ENCODE measurements at places on chromosomes 6 and 20.

DNA sequence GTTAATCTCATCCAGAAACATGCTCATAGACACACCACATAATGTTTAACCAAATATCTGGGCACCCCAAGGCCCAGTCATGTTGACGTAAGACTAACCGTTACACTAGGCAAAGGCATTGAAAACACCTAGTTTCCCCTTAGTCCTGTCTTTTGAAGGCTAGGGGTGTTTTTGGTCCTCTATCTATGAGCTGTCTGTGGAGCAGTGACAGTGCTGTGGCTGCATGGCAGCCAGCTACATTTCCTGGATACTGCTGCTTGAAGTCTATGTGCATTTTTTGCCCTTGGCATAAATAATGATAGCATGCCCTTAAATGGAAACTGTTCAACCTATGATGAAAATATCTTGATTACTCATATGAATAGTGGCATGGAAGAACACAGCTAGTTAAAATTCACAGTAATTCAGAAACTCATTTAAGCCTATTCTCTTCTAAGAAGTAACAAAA, 18.6 kb downstream of the FARS2 start:
- DNase-seq = no peak

DNA sequence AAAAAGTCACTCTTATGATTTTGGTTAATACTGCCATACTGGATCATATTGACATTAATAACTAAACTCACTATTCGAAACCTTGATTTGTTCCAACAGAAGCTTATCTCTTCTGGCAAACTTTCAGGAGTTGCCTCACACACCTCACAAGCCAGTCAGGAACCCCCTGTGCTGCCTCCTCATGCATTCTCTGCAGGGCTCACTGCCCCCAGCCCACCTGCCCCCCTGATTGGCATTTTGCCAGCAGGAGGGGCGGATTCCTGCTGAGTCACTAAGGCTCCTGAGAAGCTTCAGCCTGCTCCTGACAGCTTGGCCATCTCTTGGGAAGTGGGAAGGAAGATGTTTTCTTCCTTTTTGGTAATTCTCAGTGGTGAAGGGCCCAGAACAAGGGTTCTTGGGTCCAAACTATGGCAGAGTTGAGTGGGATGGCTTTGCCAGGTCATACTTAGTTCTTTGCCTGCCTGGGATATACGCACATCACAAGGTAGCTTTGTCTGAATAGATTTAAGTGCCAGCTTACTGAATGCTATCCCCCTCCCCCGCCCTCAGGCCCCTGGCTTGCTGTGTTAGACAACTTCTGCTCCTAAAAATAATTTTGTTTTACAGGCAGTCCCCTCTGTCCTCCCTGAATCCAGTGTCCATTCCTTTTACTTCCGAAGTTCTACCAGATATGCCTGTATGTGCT, 31.4 kb downstream of the SLC35F1 start:
- DNase-seq = no peak

DNA sequence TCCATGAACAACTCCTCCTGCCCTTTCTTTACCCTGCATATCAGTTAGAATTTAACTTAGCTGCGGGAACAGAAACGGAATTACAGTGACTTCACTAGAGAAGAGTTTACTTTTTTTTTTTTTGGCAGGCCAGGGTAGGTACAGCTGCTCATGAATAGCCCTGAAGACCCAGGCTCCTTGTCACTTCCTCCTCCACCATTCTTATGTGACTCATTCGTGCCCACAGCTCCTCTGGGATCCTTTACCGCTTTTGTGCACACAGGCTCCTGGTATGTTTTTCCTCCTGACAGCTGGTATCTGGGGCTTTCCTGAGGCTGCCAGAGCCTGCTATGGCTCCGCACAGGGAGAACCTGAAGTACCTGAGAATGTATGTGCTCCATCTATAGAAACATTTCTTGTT, 3.9 kb upstream of the KCNS1 start:
- DNase-seq = no peak

DNA sequence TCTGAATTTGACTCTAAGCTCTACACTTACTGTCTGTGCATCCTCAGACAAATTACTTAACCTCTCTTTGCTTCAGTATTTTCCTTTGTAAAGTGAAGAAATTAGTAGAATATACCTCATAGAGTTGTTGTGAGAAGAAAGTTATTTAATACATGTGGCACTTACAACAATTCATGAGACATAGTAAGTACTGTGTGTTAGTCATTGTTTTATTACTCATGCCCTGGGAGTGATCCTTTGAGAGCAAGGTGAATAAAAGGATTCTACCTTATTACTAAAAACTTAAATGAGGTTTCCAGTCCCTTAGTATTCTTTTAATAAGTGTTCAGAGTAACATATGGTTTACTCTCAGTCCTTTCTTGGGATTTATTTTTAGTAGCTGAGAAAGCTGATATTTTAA, 233.6 kb upstream of the MAP3K7 start:
- no peak for DNase-seq

- DNase-seq = no peak
Observed at GRCh38 chr20:45303586-45304463, 2.8 kb upstream of the RBPJL start.

Measured in stimulated activated CD4-positive, alpha-beta T cell treated with anti-CD3 and anti-CD28 coated beads, TNF-alpha, amount 100 ng/mL, for 1 hour (primary cell).